Smooth muscle cell of the brain vasculature (primary cell): ENCODE measurements at places on chromosomes 16 and 17.

DNA sequence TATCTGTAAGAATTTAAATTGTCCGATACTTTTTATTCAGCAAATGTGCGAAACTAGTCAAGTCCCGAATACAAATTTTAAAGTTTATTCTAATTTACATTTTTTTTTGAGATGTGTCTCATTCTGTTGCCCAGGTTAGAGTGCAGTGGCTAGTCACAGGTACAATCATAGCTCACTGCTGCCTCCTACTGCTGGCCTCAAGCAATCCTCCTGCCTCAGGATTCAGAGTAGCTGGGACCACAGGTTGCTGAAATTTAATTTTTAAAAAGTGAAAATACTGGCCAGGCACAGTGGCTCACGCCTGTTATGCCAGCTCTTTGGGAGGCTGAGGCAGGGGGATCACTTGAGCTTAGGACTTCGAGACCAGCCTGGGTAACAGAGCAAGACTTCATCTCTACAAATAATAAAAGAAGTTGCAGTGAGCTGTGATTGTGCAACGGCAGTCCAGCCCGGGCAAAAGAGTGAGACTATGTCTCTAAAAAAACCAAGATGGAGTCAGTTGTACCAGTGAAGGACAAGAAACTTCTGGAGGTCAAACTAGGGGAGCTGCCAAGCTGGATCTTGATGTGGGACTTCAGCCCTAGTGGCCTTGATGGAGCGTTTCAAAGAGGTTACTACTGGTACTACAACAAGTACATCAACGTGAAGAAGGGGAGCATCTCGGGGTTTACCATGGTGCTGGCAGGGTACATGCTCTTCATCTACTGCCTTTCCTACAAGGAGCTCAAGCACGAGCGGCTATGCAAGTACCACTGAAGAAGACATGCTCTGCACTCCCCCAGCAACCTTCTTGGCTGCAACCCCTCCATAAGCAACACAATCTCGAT is 5.6 kb downstream of the POLG2 start:
- no peak for DNase-seq

DNA sequence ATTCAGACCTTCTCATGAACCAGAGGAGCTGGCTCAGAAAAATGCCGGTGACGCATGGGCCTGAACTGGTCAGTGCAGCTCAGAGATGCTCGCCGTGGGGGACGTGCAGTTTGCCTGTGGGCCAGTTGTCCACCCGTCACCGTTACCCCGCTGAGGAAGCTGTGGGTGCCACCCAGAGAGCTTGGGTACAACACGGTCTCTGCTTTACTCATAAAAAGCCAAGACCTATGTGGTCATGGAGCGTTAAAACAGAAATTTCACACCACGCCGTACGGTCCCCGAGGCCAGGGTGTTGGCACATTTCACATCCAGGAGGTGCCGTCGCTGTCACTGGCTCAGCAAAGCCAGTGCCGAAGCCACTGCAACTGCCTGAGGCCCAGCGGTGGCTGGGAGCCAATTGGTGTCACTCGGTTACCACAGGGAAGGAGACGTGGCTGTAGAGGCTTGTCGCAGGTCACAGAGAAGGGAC is 120.9 kb downstream of the METRNL start:
- no peak for DNase-seq

DNA sequence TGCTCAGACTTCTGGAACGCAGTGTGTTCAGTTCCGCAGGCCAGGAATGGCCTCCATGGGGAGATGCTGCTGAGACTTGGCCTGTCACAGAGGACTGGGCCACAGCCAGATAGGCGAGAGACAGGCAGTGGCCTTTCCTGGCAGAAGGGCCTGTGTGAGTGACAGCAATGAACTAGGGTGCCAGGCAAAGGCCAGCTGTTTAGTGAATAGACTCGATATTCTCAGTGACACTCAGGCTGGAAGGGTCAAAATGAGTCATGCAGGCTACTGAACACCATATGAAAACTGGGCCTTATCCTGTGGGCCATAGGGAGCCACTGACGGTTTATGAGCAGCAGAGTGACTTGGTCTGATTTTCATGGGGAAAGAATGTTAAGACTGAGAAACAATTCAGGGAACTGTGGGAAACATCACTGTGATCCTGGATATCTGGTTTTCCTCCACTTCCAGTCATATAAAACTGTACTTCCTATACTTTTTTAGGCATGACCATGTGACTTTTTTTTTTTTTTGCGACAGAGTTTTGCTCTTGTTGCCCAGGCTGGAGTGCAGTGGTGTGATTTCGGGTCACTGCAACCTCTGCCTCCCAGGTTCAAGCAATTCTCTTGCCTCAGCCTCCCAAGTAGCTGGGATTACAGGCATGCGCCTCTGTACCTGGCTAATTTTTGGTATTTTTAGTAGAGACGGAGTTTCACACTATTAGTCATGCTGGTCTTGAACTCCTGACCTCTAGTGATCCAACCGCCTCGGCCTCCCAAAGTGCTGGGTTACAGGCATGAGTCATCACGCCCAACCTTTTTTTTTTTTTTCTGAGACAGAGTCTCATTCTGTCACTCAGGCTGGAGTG is 5.2 kb upstream of the NUBP1 start:
- DNase-seq, result no peak

GRCh38 chr16:53094013-53094630 is 39.3 kb downstream of the CHD9 start:
- no peak for DNase-seq

DNA sequence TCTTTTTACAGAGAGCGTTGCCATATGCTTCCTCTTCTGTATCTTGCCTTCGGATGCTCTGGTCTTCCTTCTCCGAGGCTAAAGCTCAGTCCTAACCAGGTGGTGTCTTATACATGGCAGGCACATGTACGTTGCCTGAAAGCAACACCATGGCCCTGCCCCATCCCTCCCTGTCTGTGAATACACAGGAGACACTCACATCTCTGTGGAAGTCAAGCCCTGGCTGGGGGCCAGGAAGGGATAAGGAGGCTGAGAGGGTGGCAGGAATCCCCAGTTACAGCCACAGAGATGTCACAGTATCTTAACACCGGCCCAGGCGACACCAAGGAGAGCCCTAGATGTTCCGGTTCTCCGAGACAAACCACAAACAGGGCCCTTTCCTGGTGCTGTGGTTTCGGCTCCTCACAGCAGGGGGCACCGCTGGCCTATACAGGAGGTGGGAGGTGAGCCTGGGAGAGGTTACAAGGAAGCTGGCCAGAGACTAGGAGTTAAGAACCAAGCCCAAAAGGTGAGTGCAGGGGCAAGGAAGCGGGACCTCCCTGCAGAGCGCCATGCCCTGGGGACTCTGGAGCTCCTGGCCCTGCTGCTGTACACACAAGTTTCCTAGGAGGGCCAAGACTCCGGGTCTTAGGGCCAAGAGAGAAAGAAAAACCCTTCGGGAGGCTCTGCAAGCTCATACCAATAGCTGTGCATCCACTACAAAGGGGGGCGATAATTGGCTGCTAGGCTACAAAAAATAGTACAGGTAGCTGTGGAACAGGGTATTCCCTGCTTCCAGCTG is 41.7 kb downstream of the SRL start:
- DNase-seq, result no peak

- no peak for DNase-seq
These were observed 3.3 kb upstream of the FBXL20 start for GRCh38 chr17:39404542-39405378.

DNA sequence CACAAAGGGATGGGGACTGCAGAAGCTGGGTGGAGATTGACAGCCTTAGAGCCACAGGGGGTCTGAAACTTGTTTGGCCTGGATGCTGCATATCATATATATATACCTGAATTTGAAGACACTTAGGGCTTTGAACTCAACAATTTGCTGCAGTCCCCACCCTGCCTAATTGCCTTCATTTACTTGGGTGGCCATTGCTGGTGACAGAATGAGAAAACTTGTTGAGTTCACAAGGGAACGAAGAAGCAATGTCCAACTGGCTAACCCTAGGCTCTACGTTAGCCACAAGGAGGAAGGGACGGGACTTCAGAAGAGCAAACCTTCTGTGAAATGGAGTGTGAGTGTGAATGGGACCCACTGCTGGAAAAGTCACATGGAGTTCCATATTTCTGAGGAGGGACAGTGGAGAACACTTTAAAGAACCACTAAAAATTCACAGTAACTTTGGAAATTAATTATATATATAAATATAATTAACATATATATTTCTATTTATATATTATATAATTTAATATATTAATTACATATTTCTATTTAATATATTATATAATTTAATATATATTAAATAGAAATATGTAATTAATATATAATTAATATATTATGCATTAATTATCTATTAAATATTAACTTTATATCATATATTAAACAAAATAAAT is 215.3 kb upstream of the SOX9 start:
- DNase-seq, result no peak

- DNase-seq, result no peak
These were observed 1.3 kb upstream of the KRTAP4-9 start for GRCh38 chr17:41103896-41104295.

- peak; percentile 62 for DNase-seq
These were observed 8.1 kb upstream of the EFCAB13 start for GRCh38 chr17:47315451-47316266.
